Mesenteric fat pad (tissue), 1 donor: ENCODE measurements at places on chromosomes 2 and 18. TPM values are rescaled to one million over a fixed set of nuclear protein-coding genes. Genes with fewer than 3 reads are reported as not detected.
A peak's percentile ranks its signal among the peaks of the same experiment; 100 is the strongest.

The MROH2A gene
- not detected for total RNA-seq

The ZNF521 gene
- total RNA-seq, result 20.4 TPM

The NEU2 gene
- not detected for total RNA-seq

The SPP2 gene
- total RNA-seq, result not detected

The SF3B6 gene
- 59.3 TPM for total RNA-seq

The MATN3 gene
- total RNA-seq, result 1.2 TPM

The TFCP2L1 gene
- 3.1 TPM for total RNA-seq

The CCDC74B gene
- 0.64 TPM for total RNA-seq

The PLEK gene
- total RNA-seq, result 30.0 TPM

The PLCD4 gene
- total RNA-seq, result 1.0 TPM

DNA sequence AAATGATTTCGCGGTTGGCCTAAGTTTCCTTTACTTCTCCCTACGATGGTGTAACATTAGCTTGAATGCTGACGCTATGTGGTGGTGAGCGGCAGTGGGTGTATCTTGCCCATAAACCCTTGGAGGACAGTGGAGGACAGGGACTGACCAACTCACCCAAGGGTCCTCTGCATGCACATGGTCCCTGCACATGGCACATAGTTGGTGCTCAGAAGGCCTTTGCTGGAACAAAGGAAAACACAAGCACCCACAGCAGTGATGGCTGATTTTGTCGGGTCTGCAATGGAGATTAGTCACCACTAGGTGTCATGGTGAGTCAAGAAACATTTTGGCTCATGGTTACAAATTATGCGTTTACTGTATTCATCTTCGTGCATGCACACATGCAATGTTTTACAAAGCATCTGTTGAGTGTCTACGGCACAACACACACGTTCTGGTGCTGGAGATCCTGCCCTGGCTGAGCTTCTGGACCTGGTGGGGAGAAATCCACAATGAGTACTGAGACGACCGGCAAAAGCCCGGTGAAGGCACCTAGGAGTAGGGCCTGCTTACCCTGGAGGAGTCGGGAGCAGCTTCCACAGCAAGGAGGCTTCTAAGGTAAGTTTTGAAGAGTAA is 44.0 kb downstream of the PDCL3 start:
- DNase-seq, result no peak

- no peak for DNase-seq
These were observed 153.5 kb upstream of the FOSL2 start for GRCh38 chr2:28239207-28239606.

GRCh38 chr18:59470561-59471121 is 111.6 kb upstream of the LMAN1 start:
- no peak for DNase-seq

DNA sequence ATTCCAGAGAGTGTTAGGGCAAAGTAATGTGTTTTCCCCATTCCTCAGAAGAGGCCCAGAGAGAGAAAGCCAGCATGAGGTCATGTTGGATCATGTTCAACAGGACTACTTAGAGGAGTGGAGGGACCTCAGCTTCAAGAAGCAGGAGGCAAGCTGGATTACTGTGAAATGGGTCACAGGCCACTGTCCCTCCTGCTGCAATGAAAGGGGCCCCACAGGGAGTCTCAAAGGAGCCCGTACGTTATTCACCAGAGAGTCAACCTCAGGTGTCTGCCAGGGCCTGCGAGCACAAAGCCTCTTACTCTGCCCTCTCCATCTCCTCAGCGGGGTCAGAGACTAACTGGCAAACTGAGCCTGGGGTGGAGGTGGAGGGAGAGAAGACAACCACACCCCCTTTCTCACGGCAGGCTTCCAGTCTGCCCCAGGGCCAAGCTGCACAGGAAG is 27.2 kb upstream of the ACYP2 start:
- DNase-seq, result no peak

- no peak for DNase-seq
These were observed 133.5 kb downstream of the SRBD1 start for GRCh38 chr2:45477546-45477945.

- no peak for DNase-seq
These were observed 106.6 kb downstream of the MAP4K4 start for GRCh38 chr2:101803945-101804696.

DNA sequence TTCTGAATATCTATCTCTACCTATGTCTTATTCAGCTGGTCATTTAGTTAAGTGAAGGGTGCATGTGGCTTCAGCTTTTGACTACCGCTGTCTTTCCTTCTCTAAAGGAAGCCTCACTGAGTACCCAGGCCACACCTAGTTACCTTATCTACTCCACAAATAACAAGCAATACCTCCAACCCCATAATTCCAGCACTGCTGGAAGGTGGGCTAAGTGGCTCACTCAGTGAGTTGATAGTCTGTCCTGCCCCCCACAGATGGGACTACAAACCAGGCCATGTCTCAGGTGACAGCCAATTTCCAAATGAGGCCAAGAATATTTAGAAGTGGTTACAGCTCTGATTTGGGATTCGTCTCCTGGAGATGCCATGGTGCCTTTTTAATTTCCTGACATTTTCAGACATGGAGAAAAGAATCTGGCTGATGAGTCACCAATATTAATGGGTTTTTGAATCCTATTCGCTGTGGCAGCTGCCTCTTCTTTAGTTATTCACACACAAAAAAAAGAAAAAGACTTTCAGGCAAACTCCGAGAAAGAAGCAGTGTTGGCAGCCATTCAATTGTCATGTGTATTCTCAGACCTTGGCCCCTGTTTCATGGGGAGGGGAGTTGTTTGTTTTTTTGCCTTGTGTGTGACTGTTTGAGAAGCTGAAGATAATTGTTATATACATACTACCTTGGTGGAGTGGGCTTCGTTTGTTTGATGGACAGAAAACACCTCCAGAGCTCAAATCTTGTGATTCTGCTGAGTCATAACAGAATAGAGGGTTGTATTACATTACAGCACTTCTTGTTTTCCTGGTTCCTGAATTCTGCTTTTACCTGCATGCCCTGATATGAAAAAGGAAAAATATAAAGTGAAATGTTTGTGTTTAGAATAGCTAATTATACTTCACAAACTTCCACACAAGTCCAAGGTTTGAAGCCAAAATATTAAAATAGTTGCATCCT is 64.2 kb downstream of the SCG2 start:
- no peak for DNase-seq

GRCh38 chr18:71329114-71329513 is 1040.3 kb downstream of the SOCS6 start:
- DNase-seq, result no peak

GRCh38 chr18:8794156-8794933 is 89.0 kb downstream of the MTCL1 start:
- DNase-seq, result no peak

DNA sequence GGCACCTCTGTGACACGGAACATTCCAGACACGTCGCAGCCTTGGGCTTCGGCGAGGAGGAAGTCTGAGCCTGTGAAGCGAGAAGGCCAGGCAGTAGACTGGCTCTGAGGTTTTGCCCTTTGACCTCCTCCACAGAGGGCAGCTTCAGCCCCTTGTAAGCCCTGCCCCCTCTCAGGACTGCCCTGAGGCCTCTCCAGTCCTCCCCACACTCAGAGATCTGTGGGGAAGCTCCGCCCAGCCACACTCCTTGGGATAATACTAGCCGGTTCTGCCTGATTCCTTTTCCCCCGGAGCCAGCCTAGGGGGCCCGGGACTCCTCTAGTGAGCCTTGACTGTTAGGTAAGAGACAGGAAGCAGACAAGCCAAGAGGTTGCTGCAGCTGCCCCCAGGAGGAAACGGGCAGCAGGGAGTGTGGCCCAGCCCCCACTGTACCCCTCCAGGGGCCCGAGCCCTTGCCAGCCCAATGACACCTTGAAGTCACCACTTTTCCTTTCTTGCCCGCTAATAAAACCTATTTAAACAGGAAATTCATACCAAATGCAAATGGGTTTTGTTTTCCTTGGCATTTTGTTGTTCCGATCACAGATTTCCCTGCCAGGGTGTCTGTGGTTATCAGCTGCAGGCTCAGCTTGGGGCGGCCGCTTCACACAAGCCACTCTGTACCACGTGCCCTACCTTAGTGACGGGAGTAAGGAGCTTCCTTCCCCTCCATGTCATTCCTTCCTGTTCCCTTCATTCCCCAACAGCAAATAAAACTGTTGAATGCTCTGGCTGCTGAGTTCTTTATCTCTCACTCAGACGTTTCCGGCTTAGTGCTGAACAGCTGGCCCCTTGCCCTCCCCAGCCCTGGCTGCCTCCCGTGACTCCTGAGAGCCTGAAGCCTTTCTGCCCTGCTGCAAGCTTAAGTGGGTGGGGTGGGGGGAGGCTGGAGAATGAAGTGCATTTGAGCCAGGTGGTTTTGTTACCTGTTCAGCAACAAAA is 124.7 kb downstream of the CABLES1 start:
- no peak for DNase-seq

- DNase-seq, result no peak
These were observed 36.4 kb downstream of the MAP2 start for GRCh38 chr2:209460151-209460761.

- no peak for DNase-seq
These were observed 82.4 kb upstream of the ACSL3 start for GRCh38 chr2:222778400-222778799.

- no peak for DNase-seq
These were observed 11.5 kb downstream of the DPP4 start for GRCh38 chr2:162062559-162062958.

GRCh38 chr2:62441421-62441820 is 64.6 kb downstream of the TMEM17 start:
- no peak for DNase-seq

DNA sequence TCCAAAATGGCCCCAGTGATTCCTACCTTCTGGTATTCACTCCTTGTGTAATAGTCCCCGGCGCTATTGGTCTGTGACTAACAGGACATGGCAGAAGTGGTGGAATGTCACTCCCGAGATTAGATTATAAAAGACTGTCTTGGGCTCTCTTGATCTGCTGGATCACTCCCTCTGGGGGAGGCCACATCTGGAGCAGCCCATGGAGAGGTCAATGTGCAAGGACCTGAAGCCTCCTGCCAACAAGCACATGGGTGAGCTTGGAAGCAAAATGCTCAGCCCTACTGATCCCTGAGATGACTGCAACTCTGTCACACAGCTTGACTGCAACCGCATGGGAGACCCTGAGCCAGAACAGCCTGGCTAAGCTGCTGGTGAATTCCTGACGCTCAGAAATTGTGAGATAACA is 94.3 kb upstream of the GLI2 start:
- DNase-seq, result peak; percentile 81

DNA sequence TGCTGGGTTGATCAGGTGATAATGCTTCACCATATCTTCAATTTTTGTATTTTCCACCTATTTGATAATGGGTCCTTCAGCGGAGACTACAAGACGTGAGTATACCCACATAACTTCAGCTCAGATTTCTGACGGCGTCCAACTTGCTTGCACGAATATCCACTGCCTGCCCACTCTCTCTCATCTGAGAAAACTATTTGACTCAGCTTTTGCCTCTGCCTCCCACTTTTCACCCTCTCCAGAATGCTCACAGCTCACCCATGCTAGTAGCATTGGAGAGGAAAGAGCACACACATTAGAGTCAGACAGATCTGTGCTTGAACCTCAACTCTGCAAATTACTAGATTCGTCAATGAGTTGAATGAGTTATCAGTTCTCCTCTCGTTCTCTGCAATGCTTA is 166.8 kb downstream of the BCL2 start:
- DNase-seq, result no peak

- DNase-seq, result no peak
These were observed 75.6 kb downstream of the NCOA1 start for GRCh38 chr2:24566630-24567029.

GRCh38 chr2:196750977-196751631 is 48.4 kb downstream of the GTF3C3 start:
- no peak for DNase-seq

GRCh38 chr2:75844651-75845050 is 133.9 kb upstream of the GCFC2 start:
- DNase-seq, result no peak

DNA sequence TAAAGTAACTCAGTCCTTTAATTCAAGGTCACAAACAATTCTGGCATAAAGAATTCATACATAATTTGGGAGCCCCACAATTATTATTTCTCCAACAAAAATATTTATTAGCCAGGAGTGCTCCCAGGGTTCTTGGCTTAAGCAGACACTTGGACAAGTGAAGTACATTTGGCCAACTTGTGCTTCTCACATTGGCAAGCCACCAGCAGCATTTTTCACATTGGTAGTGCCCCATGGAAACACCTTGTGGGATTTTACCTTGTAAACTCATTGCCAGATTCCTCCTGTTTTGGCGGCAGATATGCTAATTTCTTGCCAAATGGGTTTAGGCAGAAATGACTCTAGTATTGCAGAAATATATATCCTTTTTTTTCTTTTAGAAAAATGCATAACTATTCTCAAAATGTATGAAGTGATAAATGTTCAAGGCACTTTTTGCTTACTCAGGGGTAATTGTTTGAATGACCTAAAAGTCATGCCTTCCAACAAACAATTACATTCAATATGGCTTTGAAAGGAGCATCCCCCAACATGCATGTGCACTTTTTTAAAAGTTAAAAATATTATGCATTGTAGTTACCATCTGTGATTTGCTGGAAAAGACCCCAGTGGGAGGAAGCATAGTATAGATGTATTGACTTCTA is 113.5 kb downstream of the CSRNP3 start:
- no peak for DNase-seq

DNA sequence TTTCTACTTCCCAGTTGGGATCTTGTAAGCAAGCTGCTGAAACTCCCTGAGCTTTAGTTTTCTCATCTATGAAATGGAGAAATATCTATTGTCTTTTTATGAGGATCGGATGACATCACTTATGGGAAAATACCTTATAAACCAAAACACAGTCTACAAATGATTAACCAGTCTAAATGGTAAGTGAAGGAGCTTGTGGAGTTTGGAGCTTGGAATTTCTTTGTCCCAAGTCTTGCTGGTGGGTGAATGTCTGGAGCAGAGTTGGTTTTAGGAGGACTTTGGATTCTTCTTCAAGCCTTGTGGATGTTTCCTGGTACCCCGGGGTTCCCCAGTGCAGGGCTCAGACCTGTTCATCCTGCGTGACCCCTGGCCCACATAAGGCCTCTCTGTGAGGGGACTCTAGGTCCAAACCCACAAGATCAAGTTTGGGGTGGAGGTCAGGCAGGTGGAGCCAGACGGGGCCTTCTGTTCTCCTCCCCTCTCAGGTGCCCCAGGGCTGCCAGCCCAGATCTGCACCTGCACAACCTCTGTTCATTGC is 43.2 kb downstream of the FOSL2 start:
- no peak for DNase-seq

- DNase-seq, result no peak
These were observed 49.6 kb downstream of the LINC00305 start for GRCh38 chr18:64099244-64099643.

GRCh38 chr18:77365667-77366066 is 116.0 kb downstream of the GALR1 start:
- no peak for DNase-seq
